CD4-positive, alpha-beta T cell treated with Interferon gamma for 1 hour (primary cell): ENCODE measurements at places on chromosomes 11 and 22.

GRCh38 chr22:33854724-33855123 is 65.6 kb downstream of the LARGE1 start:
- DNase-seq, result no peak

GRCh38 chr11:69928121-69928520 is 108.9 kb upstream of the FGF3 start:
- DNase-seq, result no peak

DNA sequence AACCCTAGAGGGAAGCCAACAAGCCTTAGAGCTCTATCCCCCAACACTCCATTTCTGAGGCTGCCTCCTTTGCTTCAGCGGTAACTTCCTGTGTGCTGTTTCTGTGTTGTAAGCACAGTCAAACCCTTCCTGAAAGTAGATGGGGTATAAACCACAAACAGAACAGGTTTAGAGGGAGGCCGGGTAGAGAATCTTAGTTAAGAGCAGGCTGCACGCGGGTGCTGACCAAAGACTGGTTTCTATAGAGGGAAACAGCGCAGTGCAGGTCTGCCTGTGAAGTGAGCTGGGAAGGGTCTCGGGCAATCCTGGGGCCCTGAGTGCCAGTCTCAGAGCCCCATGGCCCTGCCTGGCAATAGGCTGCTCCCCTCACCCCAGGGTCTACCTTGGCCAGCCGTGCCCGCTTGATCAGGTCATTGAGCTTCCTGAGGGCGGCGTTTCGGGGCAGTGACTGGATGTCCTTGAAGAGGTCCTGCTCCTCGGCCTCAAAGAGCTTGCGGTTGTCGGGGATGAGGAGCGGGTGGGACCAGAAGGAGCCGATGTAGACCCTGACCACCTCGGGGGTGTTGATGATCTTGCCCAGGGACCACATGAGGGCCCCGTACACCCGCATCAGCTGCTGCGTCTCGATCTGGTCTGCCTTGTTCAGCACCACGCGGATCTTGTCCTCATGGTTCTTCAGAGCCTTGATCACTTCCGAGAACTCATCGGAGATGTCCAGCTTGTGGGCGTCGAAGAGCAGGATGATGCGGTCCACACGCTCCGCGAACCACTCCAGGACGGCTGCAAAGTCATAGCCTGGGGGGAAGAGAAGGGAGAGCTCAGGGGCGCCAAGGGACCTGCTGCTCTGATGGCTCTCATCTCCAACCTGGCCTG is 15.3 kb upstream of the CDC42BPG start:
- DNase-seq, result peak; percentile 55

DNA sequence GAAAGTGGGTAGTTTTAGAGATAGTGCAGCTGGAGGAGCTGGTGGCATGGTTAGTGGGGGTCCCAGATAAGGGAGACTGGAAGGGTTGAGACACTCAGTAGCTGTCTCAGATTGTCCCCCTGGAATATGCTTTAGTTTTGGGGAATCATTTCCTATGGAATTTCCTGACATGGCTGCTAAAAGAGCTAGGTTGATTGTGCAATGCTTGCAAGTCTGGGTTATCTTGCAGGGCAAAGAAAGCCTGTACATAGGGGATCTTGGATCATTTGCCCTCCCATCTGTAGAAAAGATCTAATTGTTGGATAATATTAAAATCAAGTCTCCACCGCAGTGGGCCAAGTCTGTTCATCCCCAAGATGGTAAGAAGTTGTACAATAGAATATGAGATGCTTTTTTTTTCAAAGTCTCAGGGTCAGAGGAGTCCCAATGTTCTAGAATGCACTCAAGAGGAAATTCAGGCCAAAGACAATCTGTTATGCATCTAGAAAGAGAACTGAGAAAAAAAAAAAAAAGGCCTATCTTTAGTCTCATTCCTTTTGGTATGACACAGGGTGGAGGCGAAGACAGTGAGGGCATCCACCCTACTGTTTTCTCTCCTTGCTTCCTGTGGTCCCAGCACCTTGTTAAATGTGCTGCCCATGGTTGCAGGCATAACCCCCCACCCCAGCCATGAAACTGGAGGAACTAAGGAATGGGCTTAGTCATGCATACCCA is 20.2 kb downstream of the MS4A6E start:
- DNase-seq, result no peak

DNA sequence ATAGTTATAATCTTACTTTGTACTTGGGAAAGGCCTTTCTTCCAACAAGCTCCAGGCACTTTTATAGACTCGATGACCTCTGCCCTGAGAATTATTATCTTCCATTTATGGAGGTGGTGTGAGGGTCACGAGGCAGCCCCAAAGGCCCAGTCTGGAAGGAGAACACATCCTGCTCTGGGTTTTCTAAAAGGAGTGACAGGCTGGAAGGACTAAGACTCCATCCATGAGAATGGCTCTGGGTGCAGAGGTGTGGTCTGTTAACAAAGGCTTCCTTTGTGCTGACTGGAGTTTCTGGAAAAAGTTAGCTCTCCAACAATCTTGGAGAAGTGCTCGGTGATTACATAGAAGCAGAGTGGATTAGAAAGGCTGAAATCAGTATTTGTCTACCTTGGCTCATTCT is 74.7 kb upstream of the SESN3 start:
- no peak for DNase-seq

GRCh38 chr11:2295971-2296912 is 5.5 kb downstream of the C11orf21 start:
- DNase-seq, result no peak

DNA sequence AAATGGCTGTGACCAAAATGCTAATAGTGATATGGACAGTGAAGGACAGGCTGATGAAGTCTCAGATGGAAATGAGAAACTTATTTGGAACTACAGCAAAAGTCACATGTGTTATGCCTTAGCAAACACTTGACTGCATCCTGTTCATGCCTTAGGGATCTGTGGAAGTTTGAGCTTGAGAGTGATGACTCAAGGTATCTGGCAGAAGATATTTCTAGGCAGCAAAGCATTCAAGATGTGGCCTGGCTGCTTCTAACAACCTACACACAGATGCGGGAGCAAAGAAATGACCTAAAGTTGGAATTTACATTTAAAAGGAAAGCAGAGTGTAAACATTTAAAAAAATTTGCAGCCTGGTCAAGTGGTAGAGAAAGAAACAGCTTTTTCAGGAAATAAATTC is 28.1 kb upstream of the CD81 start:
- DNase-seq, result no peak

GRCh38 chr11:92272651-92273050 is 48.0 kb downstream of the FAT3 start:
- DNase-seq, result no peak

GRCh38 chr22:37808294-37808657 is 542 bp downstream of the GCAT start:
- no peak for DNase-seq

DNA sequence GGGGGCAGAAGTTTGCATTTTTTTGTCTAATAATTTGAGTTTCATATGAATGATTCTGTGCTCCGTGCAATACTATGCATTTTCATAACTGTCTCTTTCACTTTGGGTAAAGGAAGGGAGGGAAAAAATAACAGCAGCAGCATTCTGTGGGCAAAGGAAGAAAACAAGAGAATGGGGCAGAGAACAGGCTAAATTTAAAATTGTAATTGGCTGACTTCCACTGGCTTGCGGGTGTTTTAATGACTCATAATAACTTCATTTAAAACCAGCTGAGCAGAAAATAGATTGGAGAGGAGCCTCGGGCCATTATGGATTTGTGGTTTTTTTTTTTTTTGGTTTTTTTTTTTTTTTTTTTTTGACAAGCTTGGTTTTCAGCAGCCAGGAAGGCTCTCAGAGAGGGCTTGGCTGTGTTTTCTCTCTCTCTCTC is 107.4 kb downstream of the ZBTB16 start:
- no peak for DNase-seq

DNA sequence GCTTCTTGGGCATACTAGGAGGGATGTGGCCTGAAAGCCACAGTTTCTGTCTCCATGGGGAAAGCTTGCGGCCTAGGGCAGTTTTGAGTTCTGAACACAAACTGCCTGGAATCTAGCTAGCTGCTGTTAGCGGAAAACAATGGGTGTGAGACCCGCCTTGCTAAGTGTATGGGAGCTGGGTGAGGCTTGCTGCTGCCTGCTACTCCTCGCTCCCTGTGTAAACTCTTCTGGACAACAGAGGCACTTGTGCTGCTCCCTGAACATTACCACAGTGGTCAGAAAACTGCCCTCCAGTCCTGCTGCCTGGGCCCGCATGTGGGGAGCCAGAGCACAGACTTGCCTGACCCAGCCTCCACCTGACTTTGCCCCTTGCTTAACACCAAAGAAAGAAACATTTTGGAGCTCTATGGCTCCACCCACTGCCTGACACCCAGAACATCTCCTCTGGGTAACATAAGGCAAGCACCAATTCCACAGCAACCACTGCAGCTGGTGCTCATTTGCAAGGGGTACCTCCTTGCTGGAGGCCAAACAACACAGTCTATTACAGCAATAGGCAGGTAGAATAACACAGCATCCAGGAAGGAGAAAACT is 766.3 kb upstream of the RAG2 start:
- DNase-seq, result no peak

DNA sequence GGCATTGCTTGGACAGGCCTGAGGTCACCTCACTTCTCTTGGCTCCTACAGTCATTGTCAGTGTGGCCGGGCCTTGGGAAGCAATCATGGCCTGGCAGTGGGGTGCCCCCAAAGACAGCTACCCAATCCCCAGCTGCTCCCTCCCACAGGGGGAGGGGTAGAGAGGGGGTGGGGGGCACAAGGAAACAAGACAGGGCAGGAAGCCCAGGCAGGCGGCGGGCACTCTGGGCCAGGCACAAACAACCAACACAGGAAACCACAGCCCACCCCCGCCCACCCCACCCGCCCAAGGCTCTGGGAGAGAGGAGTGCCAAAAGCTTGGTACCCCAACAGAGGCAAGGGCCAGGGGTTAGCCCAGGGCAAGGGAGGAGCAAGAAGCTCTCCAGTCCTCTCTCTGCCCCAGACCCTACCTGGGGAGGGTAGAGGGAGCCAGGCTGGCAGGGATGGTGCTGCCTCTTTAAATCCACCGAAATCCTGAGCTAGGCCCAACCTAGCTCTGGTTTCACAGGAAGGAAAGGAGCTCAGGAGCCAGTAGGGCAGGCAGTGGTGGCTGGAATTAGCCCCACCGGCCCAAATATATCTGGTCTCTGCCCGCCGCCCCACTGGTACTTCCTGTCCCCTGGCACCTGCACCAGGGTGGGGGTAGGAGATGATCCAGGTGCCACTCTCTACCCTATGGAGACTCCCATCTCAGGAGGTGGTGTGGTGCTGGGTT is 12.2 kb downstream of the BCL9L start:
- peak; percentile 70 for DNase-seq

DNA sequence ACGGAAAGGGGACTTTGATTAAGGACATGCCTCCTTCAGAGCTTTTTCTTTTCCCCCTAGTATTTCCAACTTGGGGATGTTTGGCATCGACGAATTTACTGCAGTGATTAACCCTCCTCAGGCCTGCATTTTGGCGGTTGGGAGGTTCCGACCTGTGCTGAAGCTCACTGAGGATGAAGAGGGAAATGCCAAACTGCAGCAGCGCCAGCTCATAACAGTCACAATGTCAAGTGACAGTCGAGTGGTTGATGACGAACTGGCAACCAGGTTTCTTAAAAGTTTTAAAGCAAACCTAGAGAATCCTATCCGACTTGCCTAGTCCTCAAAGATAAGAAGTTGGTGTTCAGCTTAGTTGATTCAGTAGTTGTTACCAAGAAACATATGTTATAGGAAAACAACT is 78.4 kb downstream of the PDHX start:
- DNase-seq, result no peak

DNA sequence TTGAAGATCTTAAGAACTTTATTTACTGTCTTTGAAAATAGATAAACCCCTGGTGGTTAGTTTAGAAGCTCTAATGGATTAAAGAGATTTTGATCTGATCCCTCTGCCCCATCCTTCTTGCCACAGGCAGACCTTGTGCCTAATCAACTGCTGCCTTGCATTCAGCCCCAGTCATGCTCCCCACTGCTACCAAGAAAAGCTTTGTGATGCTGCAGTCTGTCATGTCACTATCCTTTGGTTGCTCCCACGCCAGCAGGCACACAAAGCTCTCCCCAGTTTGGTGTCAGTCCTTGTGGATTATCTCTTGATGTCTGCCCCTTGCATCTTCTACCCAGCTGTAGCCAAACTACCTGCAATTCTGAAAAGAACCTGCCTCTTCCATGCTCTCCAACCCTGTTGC is 112.2 kb downstream of the MTNR1B start:
- no peak for DNase-seq

DNA sequence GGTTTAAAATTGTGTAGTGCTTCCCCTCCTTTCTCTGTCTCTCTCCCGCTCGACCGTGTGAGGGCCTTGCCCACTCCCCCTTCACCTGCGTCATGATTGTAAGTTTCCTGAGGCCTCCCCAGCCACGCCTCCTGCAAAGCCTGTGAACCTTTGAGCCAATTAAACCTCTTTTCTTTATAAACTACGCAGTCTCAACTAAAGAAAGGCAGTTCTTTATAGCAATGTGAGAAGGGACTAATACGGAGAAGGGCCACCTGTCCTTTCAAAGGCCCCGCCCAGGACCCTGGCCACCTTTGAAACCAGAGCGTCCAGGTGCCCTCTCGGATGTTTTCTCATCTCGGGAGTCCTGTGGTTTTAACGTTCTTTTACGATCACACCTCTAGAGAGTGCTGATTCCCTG is 741.5 kb downstream of the BRD1 start:
- no peak for DNase-seq

DNA sequence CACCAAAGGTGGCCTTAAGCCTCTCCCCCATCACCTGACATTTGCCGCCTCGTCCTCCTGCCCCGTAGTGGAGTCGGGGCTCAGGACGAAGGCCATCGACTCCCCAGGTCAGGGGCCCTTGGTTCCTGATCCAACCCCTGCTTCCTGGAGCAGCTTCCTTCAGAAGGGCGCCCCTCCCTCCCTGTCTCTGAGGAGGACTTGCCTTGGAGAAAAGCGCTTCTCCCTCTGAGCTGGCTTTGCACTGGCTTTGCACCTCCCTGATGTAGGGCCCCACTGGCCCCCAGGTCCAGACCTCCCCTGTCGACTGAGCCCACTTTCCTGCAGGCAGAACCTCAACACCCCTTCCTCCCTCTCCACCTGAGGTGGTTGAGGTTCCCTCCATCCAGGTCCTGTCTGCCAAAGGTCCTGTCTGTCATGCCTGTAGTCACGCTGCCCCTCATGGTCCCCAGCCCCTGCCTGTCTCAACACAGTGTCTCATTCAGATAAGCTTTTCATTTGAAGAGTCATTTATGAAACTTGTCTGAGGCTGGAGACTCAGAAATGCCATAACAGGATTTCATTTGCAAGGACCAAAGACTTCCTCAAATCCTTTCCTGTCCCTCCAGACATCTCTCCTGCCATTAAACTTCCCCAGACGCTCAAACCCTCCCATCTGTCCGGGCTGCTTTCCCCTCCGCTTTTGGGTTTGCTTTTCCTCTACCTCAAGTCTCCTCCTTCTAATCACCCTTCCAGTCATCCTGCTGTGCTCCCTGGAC is 78.4 kb downstream of the MYO7A start:
- no peak for DNase-seq

- DNase-seq, result no peak
Observed at GRCh38 chr11:85787809-85788760, 22.9 kb downstream of the SYTL2 start.

GRCh38 chr11:110691926-110692325 is 20.3 kb downstream of the ARHGAP20 start:
- DNase-seq, result no peak

- no peak for DNase-seq
Observed at GRCh38 chr22:23282516-23282915, 102.2 kb downstream of the BCR start.
